ENCODE measurements at places on chromosomes 6 and 20.

- no peak for DNase-seq
Measured at GRCh38 chr6:4169028-4169789, 33.8 kb upstream of the ECI2 start.

DNA sequence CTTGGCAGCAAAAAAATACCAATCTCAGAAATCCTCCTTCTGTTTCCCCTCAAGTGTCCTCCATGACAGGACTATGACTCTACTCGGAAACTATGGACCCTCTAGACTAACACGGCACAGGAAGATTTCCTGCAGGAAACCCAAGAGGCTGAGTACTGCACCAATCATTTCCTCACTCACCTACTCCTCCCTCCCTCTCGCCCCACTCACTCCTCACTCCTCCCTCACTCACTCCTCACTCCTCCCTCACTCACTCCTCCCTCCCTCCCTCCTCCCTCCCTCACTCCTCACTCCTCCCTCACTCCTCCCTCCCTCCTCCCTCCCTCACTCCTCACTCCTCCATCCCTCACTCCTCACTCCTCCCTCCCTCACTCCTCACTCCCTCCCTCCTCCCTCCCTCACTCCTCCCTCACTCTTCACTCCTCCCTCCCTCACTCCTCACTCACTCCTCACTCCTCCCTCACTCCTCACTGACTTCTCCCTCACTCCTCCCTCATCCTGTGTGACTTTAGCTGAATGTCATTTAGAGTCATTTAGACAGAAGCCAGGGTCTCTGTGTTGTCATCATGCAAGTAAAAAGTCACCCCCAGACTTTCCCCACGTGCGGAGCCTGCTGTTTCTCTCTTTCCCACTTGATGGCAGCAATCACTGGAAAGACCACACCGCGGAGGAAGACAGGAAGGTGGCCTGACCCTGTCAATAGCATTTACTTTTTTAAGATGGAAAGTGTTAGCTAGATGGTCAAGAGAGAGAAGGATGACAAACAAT, 226.8 kb upstream of the PDE10A start:
- peak; percentile 13 for DNase-seq

DNA sequence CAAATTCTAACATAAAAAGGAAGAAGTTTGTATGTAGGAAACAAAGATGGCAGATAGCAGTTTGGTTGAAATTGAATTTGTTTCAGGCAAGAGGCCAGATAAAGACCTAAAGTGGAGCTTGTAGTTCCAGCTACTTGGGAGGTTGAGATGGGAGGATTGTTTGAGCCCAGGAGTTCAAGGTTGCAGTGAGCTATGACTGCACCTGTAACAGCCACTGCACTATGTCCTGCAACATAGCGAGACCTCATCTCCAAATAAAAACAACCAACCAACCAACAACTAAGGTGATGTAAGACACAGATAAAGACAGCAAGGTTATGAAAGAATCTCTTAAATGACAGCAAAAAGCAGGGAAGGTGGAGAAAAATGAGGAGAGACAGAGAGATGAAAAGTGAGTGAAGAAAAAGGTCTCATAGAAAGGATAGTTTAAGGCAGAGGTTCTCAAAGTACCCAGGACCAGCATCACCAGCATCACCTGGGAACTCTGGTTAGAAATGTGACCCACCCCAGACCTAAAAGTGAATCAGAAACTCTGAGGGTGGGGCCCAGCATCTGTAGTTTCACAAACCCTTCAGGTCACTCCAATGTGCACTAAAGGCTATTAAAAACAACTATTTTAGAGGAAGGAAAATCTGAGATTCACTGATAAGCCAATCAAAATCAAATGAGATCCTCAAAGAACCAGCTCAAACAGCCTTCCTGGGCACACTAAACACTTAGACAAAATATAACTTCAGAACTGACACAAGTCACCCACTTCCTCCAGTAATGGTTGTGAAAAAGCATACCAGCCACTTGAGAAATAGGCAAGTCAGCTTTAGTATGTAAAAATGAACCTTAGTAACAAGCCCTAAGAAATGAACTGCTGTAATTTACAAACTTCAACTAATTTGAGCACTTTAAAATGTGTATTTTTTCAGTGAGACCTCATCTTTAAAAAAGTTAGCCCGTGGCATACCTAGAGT, 57.6 kb downstream of the FAM184A start:
- no peak for DNase-seq

GRCh38 chr6:15509335-15509933, 153.4 kb downstream of the DTNBP1 start:
- no peak for DNase-seq

- DNase-seq = no peak
Measured at GRCh38 chr6:113017353-113017752, 670.2 kb downstream of the RFPL4B start.

DNA sequence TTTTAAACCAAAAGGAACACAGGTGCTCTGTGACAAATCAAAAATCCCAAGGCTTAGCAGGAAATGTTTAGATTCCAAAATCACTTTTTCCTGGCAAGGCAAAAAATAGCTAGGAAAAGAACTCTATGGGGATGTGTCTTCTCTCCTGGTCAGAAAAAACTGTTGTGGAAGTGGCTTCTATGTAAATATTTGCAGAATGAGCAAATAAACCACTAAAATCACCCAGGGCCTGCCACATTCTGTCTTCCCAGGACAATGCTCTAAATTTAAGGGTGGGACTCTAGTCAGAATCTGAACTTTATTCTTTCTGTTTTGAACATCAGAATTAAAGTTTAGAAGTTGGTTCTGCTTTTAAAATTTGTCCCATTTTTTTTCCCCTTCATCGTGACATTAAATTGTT, 29.3 kb downstream of the GCM1 start:
- no peak for DNase-seq

DNA sequence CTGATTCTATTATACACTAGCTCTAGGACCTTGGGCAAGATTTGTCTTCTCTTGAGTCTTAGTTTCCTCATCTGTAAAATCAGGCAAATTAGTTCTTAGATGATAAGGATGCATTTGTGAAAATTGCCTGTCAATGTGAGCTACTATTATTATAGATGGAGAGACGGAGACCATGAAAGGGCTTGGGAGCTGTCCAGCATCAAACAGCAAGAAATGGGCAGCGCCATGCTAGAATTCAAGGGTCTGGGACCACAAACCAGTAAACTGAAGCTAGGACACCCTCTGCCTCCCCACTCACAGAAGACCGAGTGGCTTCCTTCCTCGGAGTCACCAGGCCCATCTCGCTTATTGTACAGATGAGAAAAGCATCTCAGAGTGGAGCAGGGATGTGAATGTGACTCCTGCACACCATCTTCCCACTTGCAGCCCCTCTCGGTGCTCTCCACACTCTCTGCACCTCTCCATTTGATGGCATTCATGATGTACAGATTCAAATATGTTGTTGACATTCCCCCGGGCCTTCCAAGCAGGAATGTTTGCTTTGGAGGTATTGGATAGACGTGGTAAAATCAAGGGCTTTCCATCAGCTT, 24.1 kb upstream of the BPIFA3 start:
- no peak for DNase-seq

GRCh38 chr20:47276851-47277534, 79.5 kb downstream of the ZMYND8 start:
- no peak for DNase-seq

DNA sequence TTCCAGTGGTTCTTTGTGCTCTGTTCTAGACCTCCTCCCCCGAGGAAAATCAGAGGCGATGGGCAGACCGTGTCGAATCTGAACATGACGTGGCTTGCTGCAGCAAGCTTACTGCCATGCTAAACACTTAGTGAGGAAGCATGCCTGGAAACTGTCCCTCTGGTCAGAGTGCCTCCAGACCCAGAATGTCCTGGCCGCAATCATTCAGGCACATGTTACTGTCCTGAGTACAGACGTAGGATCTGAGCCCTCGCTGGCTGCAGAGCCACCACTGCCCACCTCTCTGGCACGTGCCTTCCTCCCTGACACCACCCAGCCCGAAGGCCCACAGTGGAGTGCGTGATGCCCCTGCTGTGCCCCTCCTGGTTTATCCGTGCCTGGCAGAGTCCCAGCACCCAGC, 163.6 kb downstream of the SYNDIG1 start:
- DNase-seq = no peak

GRCh38 chr6:138157986-138158638, 3.6 kb upstream of the ARFGEF3 start:
- DNase-seq = no peak

DNA sequence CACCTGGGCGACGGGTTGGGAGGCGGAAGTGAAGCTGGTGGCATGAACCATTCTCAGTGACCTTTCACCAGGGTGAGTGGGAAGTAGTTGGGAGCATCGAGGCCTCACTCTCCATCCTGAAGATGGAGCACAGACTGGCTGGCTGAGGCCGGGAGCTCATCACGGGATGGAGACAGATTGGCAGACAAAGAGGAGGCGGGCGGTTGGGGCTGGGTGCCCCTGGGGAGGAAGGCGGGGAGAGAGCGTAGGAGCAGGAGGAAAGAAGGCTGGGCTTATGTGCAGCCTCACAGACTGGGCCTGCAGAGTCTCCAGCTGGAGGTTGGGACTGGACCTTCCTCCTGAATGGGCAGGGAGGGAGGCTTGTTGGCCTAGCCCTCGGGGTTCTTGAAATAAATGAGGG, 44.2 kb upstream of the SCRT2 start:
- DNase-seq = no peak

GRCh38 chr20:51369503-51369902, 173.0 kb downstream of the NFATC2 start:
- no peak for DNase-seq

Data from stimulated activated naive CD8-positive, alpha-beta T cell treated with anti-CD3 and anti-CD28 coated beads, Interleukin-15, Interleukin-2, amounts not matched to agents 100 U/mL and 50 U/mL, for 24 hours (primary cell).